Thoracic aorta (tissue), 2 donors: ENCODE measurements at places on chromosomes 1 and 21. TPM values are rescaled to one million over a fixed set of nuclear protein-coding genes. Genes with fewer than 3 reads are reported as not detected.

SNIP1 gene
- 12.3 TPM for total RNA-seq

- no peaks in the 10 kb centered on the region for H3K4me1 ChIP-seq
- H3K27ac ChIP-seq, result no peak overlapping the region
- H3K36me3 ChIP-seq, result no peaks in the 10 kb centered on the region
Observed at GRCh38 chr1:5983361-5984103, 8.7 kb downstream of the NPHP4 start.

- no peak for DNase-seq
- H3K4me1 ChIP-seq, result peaks cover 16% of the 10 kb centered on the region
- H3K4me3 ChIP-seq, result no peak overlapping the region
- no peak overlapping the region for H3K27ac ChIP-seq
- H3K27me3 ChIP-seq, result no peaks in the 10 kb centered on the region
- H3K36me3 ChIP-seq, result no peaks in the 10 kb centered on the region
Observed at GRCh38 chr1:72286401-72286800, 4.1 kb upstream of the NEGR1 start.

DNA sequence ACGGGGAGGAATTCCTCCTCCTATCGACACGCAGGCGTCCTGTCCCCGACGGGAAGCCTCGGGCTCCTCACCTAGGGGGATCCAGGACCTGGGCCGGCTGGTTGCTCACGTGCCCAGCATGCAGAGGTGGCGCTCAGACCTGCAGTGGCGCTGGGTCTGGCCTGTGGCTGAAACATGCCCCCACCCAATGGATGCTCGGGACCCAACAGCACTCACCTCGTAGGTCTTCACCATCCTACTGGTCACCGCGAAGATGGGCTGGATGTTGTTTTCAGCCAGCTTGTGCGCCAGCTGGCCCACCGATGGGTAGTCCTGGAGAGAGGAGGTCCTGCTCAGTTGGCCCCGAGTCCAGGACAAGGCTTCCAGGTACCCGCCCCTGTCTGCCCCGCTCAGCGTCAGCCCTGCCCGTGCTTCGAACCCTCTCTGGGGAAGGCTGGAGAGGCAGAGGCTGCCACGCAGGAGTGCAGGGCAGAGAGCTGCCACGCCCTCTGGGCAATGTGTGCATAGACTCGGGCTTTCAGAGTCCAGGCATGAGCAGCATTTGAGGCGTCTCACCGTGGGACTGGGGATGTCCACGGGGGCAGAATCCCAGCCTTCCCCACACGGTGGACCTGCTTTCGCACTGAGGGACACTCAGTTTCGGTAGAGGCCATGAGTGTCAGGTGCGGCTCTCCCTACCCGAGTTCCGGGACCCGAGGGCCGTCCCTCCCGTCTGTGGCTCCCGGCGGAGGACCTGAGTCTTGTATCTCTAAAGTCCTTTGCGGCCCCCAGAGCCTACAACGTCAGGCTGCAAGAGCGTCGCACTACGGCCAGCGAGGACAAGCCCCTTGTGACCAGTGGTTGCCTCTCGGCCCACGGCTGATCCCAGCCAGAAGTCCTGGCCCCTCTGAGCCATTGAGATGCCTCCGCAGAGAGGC lies 21.6 kb downstream of the ITGB2 start:
- H3K4me3 ChIP-seq, result no peak overlapping the region
- H3K4me1 ChIP-seq, result no peaks in the 10 kb centered on the region
- no peaks in the 10 kb centered on the region for H3K27me3 ChIP-seq
- H3K36me3 ChIP-seq, result peaks cover 3% of the 10 kb centered on the region
- H3K27ac ChIP-seq, result no peak overlapping the region
- no peak for DNase-seq

DNA sequence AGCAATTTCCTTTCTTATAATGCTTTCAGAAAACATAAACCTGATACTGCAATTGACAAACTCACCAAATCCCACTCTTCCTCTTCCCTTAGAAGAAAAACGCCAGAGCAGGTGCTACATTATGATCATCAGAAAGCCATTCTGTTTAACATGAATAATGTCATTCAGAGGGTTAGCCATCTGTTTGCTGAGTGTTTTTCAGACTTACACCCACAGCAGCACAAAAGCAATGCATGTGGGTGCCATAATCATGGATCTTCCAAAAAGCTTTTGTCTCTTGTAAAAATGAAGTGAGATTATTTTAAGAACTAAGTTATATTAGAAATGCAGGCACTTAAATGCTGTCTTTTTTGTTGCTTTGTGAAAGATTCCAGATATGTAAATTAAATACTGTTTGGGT lies 204.6 kb upstream of the TMPRSS15 start:
- DNase-seq, result no peak
- no peaks in the 10 kb centered on the region for H3K4me1 ChIP-seq
- H3K27ac ChIP-seq, result no peak overlapping the region
- H3K36me3 ChIP-seq, result no peaks in the 10 kb centered on the region
- H3K27me3 ChIP-seq, result no peaks in the 10 kb centered on the region

- H3K36me3 ChIP-seq, result no peaks in the 10 kb centered on the region
- no peak overlapping the region for H3K4me3 ChIP-seq
- H3K27me3 ChIP-seq, result no peaks in the 10 kb centered on the region
- no peaks in the 10 kb centered on the region for H3K4me1 ChIP-seq
- no peak for DNase-seq
Observed at GRCh38 chr1:53688381-53689102, 50.4 kb downstream of the GLIS1 start.

PRDX1 gene
- 196 TPM for total RNA-seq

NUF2 gene
- total RNA-seq, result 1.6 TPM

DNA sequence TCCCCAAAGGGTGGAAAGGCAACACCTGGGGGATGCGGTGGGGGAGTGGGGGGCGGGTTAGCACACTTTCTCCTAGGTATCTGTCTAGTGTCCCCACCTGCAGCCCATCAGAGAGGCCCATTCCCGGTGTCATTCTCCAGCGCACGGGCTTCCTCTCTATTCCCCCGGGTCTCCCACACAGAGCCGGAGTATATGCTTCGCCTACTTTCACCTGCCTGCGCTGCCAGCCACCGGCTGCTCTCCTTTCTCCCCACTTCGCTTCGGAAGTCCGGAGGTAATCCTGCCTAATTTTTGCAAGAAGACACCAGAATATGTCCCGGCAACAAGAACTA lies 852 bp downstream of the RGS7 start:
- peak overlapping the region; percentile 35 for H3K4me3 ChIP-seq
- no peak overlapping the region for H3K27ac ChIP-seq
- no peaks in the 10 kb centered on the region for H3K27me3 ChIP-seq
- peaks cover 4% of the 10 kb centered on the region for H3K4me1 ChIP-seq
- DNase-seq, result no peak

- H3K4me1 ChIP-seq, result peaks cover 44% of the 10 kb centered on the region
- peak; percentile 90 for DNase-seq
- H3K4me3 ChIP-seq, result peak overlapping the region; percentile 34
- H3K27me3 ChIP-seq, result no peaks in the 10 kb centered on the region
- no peaks in the 10 kb centered on the region for H3K36me3 ChIP-seq
Observed at GRCh38 chr1:3186526-3186921, 117.5 kb downstream of the PRDM16 start.

GRCh38 chr21:46202592-46203202 lies 18.4 kb upstream of the SPATC1L start:
- no peak overlapping the region for H3K27ac ChIP-seq
- no peaks in the 10 kb centered on the region for H3K27me3 ChIP-seq
- DNase-seq, result no peak
- H3K4me1 ChIP-seq, result no peaks in the 10 kb centered on the region
- H3K4me3 ChIP-seq, result no peak overlapping the region
- peaks cover 36% of the 10 kb centered on the region for H3K36me3 ChIP-seq

RNU1-2 gene
- total RNA-seq, result under 0.01 TPM

DNA sequence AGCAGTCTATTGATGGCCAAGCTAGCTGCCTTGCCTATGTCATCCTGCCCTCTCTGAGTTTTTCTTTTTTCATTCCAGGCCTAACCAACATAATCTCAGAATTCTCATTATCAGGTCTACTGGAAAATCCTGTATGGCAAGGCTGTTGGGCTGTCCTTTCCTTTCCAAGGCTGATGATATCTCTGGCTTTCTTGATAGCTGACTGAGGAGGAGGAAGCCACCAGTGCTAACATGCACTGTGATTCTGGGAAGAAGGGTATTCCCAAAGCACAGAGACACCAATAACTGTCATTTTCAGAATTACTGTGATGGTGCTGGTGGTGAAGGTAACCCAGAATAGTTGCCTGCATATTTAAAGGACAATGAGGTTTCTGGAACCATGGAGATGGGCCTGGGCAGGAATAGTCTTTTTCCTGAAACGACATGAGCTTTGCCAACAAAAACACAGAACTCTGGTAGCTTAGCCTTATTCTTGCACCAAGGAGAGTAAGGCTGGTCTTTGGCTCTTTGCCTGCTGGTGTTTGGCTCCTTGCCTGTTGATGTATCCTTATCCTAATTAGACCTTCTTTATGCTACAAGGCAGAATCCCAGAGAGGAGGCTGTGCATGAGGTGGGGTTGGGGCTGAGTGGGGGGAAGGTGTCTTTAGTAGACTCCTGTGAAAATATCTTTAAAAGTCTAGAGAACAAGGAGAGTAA lies 157.4 kb downstream of the TNFSF18 start:
- no peaks in the 10 kb centered on the region for H3K27me3 ChIP-seq
- DNase-seq, result no peak
- no peak overlapping the region for H3K27ac ChIP-seq
- H3K4me1 ChIP-seq, result no peaks in the 10 kb centered on the region
- H3K36me3 ChIP-seq, result no peaks in the 10 kb centered on the region

DNA sequence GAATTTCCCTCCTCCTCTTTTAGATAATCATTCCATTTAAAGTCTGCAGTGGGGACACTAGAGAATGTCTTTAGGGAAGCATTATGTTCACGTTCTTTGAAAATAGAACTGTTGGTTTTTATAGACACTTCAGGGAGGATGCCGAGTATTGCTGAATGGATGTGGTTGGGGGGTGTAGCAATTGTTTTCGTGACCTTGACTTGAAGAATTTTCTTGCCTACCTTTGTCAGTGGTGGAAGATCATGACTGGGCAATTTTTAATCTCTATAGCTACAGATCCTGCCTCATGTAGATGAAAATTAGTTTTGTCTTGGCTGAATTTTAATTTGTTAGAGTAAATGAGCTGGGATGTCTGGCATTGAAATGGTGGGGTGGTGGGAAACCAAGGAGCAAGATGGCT lies 3.8 kb downstream of the SMG7 start:
- peaks cover 6% of the 10 kb centered on the region for H3K4me1 ChIP-seq
- no peaks in the 10 kb centered on the region for H3K36me3 ChIP-seq
- DNase-seq, result no peak
- H3K27ac ChIP-seq, result no peak overlapping the region

DNA sequence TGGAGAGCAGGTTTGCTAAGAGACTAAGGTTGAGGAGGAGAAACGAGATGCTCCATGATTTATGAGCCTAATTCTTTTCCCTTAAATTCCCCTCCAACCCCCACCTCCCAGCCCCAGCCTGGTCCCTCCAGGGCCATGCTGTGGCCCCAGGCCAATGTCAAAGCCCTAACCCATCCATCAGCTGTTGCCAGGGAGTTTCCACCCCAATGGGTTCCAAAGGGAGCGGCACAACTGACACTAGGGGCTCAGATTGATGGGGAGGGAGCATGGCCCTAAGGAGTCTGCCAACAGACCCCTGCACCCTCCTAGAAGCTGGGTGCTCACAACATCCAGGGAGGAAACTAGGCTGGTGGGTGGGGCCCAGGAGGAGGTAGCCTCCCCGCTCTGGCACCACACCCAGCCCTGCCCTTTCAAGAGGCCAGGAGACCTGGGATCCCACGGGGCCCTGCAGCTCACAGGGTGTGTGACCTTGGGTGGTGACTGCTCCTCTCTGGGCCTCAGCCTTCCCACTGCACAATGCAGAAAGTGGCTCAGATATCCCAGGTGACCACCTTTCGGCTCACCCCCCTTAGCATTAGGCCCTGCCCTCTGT lies 12.9 kb downstream of the AHDC1 start:
- peak overlapping the region; percentile 74 for H3K27ac ChIP-seq
- peaks cover 44% of the 10 kb centered on the region for H3K4me1 ChIP-seq
- no peaks in the 10 kb centered on the region for H3K36me3 ChIP-seq
- H3K4me3 ChIP-seq, result no peak overlapping the region
- no peak for DNase-seq
- no peaks in the 10 kb centered on the region for H3K27me3 ChIP-seq

MROH7 gene
- total RNA-seq, result 15.9 TPM

UBL4B gene
- total RNA-seq, result not detected

MUL1 gene
- total RNA-seq, result 41.8 TPM

MRPS6 gene
- 30.9 TPM for total RNA-seq

GRCh38 chr21:37711836-37712568 lies 204.3 kb downstream of the KCNJ6 start:
- peak; percentile 15 for DNase-seq
- no peaks in the 10 kb centered on the region for H3K36me3 ChIP-seq
- H3K27me3 ChIP-seq, result no peaks in the 10 kb centered on the region
- no peak overlapping the region for H3K4me3 ChIP-seq
- H3K4me1 ChIP-seq, result peaks cover 21% of the 10 kb centered on the region

- no peak for DNase-seq
- no peak overlapping the region for H3K27ac ChIP-seq
- H3K4me1 ChIP-seq, result no peaks in the 10 kb centered on the region
- H3K36me3 ChIP-seq, result peaks cover 37% of the 10 kb centered on the region
- no peaks in the 10 kb centered on the region for H3K27me3 ChIP-seq
Observed at GRCh38 chr1:161037661-161038522, 872 bp downstream of the TSTD1 start.

PRR9 gene
- total RNA-seq, result not detected

DNA sequence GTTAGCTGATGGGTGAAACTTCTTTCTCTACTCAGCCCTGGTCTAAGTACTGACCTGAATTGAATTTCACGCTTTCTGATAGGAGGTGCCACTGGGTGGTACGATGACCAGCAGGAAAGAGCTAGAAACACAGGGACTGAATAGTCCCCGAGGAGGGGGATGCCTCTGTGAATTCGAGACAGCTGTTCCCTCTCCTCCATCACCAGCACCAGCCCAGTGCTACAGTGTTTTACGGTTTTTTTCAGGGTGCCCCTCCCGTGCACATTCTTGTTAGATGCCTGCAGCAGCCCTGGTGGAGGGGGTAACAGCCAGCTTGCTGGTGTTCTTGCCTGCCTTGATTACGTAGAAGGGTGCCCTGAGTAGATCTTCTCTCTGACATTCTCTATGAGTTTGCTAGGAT lies 7.1 kb downstream of the HUNK start:
- no peaks in the 10 kb centered on the region for H3K36me3 ChIP-seq
- DNase-seq, result no peak
- H3K4me3 ChIP-seq, result no peak overlapping the region
- no peaks in the 10 kb centered on the region for H3K27me3 ChIP-seq
- peaks cover 26% of the 10 kb centered on the region for H3K4me1 ChIP-seq

IFI44L gene
- total RNA-seq, result 18.7 TPM

RNPC3 gene
- total RNA-seq, result 41.1 TPM
